ENCODE measurements at places on chromosomes 6 and 20.

DNA sequence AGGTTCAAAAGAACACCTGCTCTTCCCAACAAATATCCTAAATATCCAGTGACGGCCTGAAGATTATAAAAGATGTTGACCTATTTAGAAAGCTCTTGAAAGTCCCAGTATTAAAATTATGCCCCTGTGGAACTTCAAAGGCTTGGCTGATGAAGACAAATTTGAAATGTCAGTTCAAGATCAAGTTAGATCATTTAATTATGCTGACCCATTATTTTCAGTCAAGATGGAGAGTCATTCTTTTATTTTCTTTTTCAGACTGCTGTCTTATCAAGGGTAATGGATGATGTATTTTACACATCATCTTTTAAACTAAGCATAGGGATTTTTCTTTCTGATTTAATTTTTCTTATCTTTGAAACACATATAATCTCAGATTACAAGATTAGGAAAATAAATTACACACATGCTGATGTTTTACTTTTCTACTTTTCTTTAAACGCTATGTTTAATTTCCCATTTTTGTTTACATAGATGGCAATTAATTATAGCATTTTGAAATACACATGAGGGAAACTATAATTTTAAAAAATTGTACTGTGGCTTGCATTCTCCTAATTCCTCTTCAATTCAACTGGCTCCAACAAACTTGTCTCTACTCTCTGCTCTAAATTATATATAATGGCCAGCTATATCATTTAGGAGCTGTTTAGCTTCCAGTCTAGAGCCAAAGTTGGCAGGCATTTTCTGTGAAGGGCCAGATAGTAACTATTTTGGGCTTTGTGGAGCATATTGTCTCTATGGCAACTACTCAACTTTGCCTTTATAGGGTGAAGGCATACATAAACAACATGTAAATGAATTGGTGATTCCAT is 123.7 kb downstream of the RCAN2 start:
- no peak for DNase-seq

DNA sequence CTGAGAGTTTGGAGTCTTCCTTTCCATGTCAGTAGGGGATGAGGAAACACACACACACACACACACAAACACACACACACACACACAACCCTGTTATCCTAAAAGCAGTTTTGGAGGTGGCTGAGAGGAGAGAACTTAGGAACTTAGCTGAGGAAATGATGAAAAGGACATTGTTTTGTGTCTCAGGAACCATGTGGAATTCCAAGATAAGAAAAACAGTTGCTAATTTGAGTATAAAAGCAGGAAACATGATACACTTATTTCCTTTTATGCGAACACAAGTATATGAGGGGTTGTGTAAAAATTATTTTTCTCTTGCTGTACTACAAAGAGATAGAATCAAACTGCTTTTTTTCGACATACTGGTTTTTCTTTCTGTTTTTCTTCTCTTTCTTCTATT is at the start of gene MYCT1:
MYCT1 (plus strand) TSS at position 264 of the 400 bp plus-strand sequence; CDS start at position 270, 6 bp downstream.
- no peak for DNase-seq

- DNase-seq: no peak
These were observed 311.2 kb upstream of the OPRM1 start for GRCh38 chr6:153727885-153728284.

DNA sequence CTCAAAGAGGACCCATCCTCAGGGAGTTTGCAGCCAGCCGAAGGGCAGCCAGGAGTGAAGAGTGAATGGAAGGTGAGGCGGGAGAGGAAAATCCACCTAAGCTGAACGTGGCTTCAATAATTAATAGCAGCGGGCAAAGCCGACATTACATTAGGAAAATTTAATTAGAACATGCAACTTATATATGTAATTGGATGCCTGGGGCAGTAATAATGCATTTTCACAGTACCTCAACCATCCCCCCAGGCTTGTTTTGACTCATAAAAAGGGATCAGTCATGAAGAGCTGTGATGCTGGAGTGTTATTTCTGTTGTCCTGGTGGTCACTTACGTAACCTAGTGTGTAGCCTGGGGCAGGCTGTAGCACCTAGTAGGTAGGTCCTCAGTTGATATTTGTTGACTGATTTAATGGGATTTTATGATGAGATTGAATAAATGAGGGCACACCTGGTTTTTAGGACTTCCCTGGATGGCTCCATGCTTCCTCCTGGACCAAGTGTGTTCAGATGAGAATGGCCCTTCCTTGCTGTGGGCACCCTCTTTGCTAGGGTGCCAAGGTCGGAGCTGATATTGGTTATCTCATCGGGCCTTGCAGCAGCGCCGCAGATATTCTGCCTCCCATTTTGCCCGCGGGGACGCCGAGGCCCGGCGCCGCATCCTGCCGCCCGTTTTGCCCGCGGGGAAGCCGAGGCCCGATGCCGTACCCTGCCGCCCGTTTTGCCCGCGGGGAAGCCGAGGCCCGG is 128.8 kb downstream of the CDH26 start:
- DNase-seq: no peak

DNA sequence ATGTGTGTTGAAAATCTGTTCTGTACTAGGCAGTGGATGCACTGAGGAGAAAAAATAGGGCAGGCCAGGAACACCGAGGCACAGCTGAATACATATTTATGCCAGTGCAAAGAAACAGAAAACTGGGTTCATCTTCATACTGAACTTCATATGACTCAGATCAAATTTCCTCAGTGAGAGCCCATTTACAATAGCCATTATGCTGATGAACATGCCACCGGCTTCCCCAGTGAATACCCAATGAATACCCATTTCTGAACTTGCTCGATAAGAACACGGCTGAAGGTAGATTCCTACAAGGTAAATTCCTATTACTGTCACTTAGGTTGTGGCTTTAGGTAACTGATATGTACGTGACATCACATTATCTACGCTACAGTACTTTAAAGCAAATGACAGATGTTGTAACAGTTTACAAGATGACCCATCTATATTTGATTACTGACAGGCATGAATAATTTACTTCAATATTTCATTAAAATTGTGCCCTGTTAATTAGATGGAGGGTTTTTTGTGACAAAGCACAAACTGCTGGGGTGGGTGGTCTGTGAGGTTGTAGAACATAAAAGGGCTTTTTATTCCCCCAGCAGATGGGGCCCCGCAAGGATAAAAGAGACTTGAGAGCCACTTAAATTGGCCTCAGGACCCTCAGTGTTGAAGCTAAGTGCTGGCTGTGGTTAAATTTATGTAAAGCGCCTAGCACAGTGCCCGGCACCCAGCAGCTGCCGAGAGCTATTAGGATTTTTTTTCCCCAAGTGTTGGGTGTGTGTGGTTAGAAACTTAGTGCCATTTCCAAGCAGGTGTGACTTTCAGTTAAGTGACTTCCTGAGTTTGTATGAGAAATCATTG is 264.5 kb downstream of the CD83 start:
- peak; percentile 30 for DNase-seq

GRCh38 chr20:51696304-51697071 is 71.7 kb downstream of the ATP9A start:
- DNase-seq: no peak

DNA sequence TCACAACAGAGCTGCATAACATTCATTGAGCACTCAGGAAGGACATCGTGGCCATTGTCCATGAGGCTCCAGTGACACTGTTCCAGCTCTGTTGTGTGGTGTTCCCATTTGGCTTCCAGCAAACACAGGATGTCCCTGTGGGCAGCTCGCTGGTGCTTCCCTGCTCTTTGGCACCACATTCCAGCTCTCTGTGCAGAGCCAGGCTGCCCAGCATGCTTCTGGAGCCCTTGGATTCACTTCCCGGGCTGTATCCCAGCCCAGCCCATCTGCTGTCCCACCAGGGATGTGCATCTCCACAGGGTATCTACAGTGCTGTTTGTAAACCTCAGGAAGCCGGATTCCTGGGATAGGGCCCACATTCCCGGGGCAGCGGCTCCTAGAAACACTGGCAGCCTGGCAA is 57.2 kb downstream of the CTCFL start:
- no peak for DNase-seq

DNA sequence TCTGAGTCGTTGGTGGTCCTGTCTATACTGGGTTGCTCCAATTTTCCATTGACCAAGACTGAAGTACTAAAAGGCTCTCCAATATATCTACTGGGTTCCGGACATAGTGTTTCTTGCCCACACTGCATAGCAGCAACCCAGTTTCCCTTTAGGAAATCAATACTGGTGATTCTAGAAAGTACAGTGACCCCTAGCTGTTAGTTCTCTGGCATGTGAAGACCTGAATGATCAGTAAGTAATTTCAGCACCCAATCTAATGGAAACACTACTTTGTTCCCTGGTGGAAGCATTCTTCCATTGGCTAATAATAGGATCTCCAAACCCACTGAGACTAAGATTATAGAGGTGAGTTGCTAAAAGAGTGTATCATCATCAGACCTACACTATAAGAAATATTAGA is 40.8 kb upstream of the STMND1 start:
- no peak for DNase-seq

DNA sequence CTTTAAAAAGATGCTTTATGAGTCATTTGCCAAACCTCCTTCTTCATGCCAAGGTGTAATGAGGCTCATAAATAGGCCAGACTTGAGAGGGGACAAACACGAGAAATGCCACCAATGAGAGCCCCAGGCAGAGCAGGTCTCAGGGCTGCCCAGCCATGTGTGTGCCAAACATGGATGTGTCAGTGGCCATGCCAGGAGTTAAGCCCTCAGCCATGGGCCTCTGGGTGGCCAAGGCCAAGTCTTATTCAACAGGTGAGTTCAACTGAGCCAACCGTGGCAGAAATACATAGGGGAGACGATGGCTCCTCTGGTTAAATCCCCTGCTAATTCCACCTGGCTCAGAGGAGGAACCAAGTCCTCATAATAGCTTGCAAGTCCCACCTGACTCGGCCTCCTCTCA is 358.8 kb downstream of the PREX1 start:
- DNase-seq: no peak

DNA sequence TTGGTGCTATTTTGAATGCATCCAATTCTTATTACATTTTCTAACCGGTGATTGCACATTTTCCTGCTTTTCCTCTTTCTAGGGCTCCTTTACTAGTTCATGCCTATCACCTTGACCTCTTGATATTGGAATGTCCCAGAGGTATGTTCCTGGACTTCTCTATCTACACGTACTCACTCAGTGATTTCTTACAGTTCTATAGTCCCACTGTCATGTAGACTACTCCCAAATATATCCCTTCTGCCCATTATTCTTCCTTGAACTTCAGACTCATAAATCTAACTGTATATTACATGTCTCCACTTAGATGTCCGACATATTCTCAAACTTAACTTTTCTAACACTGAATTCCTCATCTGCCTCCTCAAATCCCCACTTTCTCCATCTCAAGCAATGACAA is 7.2 kb upstream of the AHI1 start:
- DNase-seq: no peak

DNA sequence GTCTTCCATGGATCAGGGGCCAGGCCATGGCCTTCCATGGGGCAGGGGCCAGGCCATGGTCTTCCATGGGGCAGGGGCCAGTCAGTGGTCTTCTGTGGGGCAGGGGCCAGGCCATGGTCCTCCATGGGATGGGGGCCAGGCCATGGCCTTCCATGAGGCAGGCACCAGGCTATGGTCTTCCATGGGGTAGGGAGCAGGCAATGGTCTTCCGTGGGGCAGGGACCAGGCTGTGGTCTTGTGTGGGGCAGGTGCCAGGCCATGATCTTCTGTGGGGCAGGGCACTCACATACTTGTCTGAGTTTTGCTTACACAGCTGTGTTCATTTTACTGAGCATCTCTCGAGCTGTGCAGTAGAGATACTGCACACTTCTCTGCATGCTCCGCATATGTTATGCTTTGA is 57.3 kb upstream of the THBS2 start:
- DNase-seq: no peak

DNA sequence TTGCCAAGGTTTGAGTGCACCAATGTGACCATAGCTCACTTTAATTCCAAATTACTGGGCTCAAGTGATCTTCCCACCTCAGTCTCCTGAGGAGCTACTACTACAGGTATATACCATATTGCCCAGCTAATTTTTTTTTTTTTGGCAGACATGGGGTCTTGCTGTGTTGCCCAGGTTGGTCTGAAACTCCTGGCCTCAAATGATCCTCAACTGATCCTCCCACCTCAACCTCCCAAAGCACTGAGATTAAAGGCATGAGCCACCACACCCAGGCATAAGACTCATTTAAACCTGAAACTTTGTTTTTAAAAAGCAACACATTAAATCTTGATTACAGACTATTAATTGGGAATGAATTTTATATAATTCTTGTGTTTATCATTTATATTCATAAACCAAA is 67.7 kb downstream of the ARHGAP18 start:
- DNase-seq: no peak

DNA sequence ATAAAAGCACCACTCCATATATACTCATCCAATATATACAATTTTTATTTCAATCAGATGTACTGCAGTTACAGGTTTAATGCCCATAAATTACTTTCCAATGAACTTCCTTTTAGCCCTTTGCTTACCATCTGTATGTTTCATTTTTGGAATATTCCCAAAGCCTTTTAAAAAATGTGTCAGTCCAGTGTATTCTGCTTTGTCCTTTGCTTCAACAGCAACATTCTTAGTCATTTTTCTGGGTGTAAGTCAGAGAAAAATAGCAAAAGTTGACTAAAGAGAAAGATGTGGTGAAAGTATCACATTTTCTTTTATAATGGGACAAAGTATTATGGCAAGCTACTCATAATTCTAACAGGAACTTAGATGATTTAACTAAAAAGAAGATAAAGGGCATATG is 15.2 kb downstream of the DSE start:
- no peak for DNase-seq

DNA sequence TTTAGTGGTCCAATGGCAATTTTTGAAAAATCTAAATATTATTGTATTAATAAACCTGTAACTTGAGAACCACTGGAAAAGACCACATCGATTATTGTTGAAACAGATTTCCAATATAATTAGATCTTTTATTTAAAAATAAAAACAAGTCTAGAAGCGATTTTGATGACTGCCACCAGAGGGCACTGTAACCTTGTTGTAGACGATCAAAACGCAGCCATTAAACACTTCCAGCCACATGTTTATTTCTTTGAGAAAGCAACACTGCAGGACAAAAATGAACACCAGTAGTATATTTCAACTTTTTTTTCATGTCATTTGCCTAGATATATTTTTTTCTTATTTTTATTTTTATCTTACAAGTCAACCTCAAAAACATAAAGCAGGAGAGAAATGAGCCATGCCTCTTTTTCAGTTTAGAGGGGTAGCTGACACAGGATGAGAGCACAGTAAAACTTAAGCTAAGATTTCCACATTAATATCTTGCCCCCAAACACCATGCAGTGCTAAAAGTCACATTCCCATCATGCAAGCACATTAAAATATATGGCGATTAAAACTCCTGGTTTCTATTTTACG is 115.4 kb downstream of the OPRM1 start:
- DNase-seq: peak; percentile 60

- no peak for DNase-seq
These were observed 25.9 kb upstream of the PRELID3B start for GRCh38 chr20:59068534-59068933.

DNA sequence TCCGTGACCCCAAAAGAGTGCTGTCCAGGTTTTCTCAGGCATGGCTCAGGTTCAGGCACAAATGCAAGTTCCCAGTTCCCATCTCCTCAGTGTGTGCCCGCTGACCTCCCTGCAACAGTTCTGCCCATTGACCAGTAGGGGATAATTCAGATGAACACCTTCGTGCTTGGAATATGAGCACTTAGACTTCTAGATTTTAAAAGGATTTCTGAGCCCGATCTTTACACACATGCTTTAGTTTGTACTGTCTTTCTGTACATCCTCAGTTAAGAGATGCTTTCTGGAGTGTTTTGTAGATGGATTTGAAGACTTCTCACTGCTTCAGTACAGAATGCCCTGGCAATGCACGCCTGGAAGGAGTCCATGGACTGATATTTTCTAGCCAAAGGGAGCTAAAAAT is 239.6 kb upstream of the PLCB4 start:
- DNase-seq: no peak

- DNase-seq: no peak
These were observed 155.0 kb downstream of the CFAP61 start for GRCh38 chr20:20207291-20207690.

Data from B cell (primary cell).